ENCODE measurements at places on chromosomes 16 and 17.

DNA sequence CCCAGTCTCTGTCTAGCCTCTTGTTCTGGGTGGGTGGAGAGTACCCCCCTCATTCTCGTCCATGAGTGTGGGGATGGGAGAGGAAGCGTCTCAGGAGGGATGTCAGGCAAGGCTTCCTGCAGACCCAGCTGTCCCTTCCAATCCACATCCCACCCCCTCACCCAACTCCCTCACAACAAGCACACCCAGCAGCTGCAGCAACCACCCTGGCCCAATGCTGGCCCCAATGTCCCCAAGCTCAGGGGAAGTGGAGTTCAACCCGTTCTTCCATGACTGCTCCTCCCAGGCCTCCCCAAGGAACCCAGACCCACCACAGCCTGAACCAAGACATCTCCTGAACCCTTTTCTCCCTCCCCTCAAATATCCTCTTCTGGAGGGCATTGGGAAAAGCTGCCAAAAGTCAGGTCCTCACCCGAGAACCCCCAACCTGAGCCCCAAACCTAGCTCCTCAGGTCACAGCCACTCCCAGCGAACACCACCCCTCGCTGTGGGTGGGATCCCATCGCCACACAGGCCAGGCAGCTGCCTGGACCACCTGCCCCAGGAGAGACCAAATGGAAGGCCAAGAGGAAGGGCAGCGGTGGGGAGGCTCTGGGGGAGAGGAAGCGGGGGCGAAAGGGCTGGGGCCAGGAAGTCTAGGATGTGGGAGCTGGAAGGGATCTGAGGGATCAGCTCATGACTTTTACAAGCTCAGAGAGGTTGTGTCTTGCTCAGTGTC is 47.6 kb downstream of the FZD2 start:
- no peak for DNase-seq

DNA sequence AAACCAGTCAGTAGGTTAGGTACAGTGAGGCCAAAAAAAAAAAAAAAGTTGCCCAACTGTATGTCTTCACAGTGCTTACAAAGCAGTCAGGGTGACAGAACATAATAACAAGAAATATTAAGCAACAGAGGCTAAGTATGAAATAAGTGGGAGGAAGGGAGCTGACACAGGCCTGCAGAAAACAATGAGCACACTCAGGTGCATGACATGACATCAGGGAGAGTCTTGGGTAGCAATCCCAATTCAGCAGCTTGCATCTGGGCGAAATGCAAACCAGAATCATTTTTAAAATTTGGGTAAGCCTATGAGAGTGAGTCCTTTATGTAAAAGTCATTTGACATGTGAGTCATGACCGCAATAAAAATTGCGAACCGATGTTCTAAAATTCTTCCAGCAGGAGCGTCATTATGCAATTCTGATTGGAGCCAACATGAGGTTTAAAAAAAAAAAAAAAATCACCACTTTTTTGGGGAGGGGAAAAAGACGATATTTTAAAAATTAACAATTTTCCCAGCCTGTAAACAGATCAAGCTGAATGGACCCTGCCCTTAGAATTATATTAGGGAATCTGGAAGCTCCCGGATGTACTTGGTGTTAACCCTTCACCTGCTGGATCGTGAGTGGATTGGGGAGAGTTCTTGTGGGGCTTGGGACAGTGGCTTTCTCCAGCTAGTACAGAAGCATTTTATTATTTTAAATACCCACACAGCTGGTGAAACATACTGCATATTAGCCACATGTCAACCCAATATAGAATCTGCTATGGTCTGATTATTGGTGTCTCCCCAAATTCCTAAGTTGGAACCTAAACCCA is 127.9 kb downstream of the NPIPB5 start:
- peak; percentile 22 for DNase-seq

DNA sequence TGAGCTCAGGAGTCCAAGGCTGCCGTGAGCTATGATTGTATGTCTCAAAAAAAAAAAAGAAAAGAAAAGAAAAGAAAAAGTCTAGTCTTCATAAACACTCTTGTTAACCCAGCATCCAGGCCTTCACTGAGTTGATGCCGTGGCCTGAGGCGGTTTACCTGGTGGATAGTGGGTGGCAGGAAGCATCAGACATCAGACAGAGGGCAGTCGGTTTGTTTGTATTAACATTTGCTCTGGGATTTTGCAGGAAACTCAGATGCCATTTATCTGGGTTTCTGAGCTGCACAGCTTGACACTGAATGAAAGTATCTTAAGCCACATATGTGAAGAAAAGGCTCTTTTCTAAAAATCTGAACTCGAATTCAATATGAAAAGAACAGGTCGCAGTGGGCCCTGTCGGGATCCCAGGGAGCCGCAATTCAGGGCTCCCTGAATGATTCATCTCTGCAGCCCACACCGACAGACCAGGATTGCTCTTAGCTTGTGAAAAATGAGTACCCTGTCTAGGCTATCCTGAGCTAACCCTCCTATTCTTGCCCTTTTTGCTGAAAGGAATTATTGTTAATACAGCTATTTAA is 1.1 kb upstream of the DBNDD1 start:
- DNase-seq, result no peak

DNA sequence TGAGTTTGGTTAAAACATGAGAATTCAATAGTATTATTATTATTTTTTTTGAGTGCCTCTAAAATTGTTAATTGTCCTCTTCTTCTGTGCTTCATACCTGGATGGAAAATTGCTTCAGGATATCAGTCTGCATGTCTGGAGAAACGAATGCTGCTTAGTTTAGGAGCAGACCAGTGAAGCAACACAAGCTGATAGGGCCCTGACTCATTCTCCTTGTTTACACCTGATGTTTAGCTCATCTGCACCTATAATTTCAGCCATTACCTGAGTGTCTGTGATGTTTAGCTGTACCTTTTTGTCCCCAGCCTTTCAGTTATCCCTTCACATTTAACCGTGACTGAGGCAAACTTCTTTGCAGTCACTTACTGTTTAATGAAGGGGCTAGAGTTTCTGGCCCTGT is 14.8 kb downstream of the SNTB2 start:
- no peak for DNase-seq

GRCh38 chr17:56108811-56109284 is 44.4 kb upstream of the ANKFN1 start:
- DNase-seq, result no peak

DNA sequence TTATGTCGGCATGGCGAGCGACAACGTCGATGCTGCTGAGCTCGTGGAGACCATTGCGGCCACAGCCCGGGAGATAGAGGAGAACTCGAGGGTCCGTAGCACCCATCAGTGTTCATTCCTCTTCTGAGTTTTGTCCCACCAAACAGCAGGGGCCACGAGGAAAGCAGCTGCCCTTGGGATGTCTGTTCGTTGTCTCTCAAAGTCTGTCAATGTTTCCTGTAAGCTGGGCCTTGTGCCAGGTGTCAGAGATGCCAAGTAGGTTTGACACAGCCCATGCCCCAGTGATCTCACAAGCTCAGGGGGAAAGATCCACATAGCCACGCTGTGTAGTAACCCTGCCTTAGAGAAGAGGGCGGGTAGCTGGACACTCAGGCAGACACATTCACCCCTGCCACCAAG is 22.6 kb downstream of the NTAN1 start:
- no peak for DNase-seq

GRCh38 chr17:31525801-31526549 is 134.5 kb downstream of the RAB11FIP4 start:
- no peak for DNase-seq

Measured in putamen (tissue), 1 donor.